ENCODE measurements at places on chromosomes 6 and 20. TPM values are rescaled to one million over a fixed set of nuclear protein-coding genes. Genes with fewer than 3 reads are reported as not detected.

NOX3 gene
- not detected for total RNA-seq

PNLDC1 gene
- total RNA-seq, result not detected

CRISP3 gene
- not detected for total RNA-seq

GRCh38 chr6:170144571-170145271 lies 146.2 kb downstream of the DLL1 start:
- DNase-seq, result no peak

LAMA2 gene
- 217 TPM for total RNA-seq

DNA sequence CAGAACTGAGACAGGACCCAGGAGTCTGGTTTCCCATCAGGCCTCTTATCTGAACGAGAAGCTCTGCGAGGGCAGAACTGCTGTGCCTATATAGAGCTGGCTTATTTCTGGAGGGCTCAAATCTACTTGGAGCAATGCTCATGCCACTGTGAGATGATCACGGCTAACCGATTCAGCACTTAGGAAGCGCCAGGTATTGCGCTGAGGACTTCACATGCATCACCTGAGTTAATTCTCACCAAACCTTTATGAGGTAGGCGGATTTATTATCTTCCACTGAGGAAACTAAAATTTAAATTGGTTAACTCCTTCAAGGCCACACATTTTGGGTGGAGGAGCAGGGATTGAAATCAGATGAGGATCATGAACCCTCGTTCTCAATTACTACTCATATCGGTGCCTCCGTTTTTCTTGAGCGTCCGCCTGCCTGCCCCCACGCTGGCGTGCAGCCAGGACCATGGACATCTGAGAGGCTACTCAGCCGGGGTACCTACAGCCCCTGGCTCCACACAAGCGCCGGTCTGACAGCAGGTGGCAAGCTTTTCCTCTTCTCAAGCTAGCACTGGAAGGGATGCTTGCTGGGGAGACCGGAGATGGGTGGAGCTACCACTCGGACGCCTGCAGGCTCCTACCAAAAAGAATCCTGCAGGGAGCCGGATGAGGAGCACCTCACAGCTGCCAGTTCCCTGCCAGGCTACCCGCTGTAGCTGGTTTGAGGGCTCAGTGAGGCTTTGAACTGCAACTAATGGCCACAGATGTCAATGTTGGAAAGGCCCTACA lies 1.0 kb upstream of the PCIF1 start:
- no peak for DNase-seq

Data from thoracic aorta (tissue), 2 donors.